ENCODE measurements at places on chromosomes 12 and 14.

GRCh38 chr12:66044731-66045130, 85.8 kb downstream of the LLPH start:
- DNase-seq, result no peak

DNA sequence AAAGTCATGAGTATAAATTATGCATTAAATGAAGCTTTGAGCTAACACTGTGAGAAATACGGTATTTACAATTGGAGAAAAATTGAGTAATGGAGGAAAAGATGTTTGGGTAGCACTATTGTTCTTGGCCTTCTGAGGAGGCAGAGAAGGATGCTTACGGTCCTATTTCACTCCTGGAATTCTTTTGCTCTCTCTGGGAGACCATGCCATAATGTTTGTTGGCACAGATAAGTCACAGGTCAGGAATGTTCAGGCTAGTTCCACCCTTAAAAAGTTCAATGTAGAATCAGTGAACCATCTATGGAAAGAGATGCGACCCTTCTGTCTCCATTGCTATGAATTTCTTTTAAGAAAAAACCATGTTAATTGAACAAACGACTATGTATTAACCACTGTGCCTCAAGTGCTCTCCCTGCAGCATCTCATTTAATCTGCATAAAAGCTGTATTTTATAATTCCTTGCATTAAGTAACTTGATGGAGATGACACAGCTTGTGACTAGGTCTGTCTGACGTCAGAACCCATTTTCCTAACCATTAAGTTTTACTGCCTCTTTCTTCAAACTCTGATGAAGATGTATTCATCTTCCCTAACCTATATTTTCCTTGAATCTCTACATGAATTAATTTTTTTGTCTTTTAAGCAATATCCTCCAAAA, 9.5 kb downstream of the BATF start:
- no peak for DNase-seq

GRCh38 chr12:124413401-124413800, 118.5 kb downstream of the RFLNA start:
- no peak for DNase-seq

- no peak for DNase-seq
Observed at GRCh38 chr14:103052407-103052806, 4.9 kb downstream of the CDC42BPB start.

GRCh38 chr12:107368586-107368985, 275.2 kb upstream of the CRY1 start:
- DNase-seq, result no peak

GRCh38 chr14:23573384-23574015, 5.1 kb downstream of the JPH4 start:
- no peak for DNase-seq

DNA sequence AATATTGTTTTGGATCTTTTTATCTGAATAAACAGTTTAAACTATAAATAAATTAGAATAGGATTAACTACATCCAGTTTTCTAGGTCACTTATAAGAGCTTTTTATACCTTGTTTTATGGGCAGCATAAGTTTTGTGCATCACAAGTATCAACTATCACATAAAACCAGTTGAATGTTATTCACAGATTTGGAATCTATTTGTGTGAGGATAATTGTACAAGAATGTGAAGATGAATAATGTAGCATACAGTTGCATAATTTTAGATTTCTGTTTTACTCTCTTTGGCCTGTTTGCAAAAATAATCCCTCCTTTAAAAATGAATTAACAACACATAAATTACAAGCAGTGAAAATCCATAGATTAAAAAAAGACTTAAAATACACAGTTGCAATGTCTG, 88.8 kb downstream of the SCFD1 start:
- no peak for DNase-seq

DNA sequence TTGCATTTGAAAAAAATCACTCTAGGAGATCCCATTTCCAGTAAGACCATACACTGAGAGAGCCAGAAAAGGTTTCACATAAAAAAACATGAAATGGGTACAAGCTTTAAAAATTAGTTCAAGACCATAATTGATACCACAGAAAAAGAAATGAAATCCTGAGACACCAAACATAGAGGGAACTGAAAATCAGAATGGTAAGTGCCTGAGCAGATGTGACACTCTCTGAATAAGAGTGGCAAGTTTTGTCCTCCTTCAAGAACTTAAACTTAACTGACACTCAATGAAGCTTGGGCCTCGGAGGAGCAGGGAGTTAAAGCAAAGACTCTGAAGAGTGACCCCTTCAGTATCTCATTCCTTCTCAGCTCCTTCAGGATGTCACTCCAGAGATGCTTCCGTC, 23.2 kb upstream of the PTGDR start:
- DNase-seq, result no peak

DNA sequence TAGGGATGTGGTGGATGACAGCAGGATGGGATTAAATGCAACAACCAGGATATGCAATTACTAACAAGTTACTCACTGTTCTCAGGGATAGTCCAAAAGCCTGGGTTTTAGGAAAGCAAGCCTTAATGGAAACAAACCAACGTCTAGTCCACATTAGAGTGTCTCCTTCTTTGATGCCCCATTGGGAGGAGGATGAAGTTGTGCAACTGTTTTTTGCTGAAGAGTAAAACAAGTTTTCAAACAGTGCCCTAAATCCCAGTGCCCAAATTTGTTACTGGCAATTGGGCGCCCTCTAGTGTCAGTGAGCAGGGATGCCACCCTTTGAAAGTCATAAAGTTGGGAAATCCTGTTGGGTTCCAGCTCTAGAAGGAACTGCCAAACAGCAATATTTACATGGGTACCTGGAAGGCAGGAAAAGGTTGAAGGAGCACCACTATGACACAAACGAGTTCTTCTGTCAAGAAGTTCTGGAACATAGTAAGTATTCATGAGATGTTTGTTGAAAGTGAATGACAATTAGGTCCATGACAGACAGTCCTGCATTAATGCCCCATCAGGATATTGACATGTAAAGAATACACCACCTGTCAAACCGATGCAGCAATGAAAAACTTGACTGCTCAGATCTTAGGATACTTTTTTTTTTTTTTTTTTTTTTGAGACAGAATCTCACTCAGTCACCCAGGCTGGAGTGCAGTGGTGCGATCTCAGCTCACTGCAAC, 11.1 kb upstream of the DPF3 start:
- peak; percentile 65 for DNase-seq

- no peak for DNase-seq
Observed at GRCh38 chr12:27517961-27518665, 5.9 kb upstream of the PPFIBP1 start.

- no peak for DNase-seq
Observed at GRCh38 chr14:102442241-102443211, 67.0 kb downstream of the ANKRD9 start.
